ENCODE measurements at places on chromosomes 1 and 21. TPM values are rescaled to one million over a fixed set of nuclear protein-coding genes. Genes with fewer than 3 reads are reported as not detected.
A peak's percentile ranks its signal among the peaks of the same experiment; 100 is the strongest.

DNA sequence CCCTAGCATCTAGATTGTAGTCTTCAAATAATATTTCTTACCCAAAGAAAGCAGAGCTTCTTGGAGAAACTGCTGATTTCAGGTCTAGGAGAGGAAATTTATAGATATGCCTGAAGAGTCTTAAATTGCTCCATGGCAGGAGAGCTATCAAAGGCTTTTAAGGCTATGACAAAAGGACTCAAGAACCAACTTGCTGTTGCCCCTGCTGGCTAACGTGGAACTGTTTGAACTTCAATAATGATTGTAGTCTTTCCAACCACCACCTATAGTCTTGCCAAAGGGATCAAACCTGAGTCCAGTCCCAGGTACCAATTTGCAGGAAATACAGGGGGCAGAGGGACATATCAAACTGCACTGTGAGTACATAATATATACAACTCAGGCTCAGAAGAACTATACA is 336.2 kb upstream of the ESRRG start:
- DNase-seq, result no peak

- DNase-seq, result no peak
These were observed 16.1 kb downstream of the CNR2 start for GRCh38 chr1:23897083-23897482.

Gene SLAMF9
- total RNA-seq, result not detected

DNA sequence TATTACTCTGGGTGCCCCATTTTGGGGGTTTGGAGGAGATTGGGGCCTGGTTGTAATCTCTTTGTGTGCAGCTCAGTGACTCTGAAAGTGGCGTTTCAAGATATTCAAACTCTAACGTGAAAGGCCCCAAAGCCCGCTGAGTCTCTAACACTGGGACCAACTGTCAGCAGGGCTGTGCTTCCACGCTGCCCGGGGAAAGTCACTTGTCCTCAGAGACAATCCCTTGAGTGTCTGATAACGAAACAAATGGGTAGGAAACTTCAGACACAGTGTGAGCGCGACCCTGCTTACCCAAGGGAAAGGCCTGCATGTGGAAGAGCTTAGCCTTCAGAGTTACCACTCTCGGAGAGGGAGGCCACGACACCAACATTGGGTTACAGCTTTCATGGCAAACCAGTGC is 837 bp downstream of the UBASH3A start:
- peak; percentile 33 for DNase-seq

Gene CENPF
- 65.4 TPM for total RNA-seq
